ENCODE measurements at places on chromosomes 2 and 18.

DNA sequence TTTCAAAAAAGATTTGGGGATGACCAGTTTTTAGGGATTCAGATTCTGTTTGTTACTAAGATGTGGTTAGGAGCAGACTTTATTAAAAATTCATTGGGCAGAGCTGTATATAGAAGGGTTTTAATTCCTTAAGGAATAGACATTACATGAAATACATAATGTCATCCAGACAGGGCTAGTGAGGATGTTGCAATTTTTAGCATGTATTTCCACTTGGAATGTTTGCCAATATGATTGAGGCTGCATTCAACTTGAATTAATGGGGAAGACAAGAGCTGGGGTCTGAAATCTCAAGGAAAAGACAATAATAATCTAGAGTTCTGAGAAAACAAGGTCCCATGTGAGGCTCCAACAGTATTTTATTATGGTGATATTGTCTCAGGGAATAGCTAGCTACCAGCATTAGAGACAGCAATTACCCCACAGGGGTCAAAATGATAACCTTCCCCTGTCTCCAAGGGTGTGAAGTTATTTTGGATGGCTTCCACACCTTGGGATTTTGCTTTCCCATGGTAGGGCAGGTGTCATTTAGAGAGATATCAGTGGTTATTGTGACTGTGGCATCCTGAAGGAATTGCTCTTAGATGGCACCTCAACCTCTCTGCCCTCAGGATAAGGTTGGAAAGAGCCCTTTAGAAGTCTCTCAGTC lies 60.2 kb downstream of the VSNL1 start:
- no peak for DNase-seq

DNA sequence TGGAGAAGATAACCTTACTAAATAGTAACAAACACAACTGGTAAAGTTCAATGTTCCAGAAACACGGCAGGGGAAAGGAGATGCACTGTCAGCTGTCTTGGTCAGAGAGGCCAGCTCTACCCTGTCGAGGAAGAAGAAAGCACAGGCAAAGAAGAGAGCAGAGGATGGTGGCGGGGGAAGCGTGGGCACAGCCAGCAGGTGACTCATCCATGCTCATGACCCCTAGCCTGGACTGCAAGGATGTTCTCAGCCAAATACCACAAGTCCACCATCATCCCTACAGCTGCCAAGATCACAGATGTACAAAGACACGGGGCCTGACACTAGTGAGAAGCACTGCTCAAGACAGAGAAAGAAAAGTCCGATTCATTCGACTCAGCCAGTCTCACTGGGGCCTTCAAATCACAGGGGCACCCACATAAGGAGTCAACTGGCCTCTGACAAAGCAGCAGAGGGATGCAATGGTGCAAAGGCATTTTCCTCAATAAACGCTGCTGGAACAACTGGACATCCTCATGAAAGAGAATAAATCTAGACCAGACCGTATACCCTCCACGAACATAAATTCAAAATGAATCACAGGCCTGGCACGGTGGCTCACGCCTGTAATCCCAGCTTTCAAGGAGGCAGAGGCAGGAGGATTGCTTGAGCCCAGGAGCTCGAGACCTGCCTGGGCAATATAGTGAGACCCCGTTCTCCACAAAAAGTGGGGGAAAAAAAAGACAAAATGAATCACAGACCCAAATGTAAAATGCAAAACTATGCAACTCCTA lies 5.6 kb downstream of the DTYMK start:
- DNase-seq = no peak

DNA sequence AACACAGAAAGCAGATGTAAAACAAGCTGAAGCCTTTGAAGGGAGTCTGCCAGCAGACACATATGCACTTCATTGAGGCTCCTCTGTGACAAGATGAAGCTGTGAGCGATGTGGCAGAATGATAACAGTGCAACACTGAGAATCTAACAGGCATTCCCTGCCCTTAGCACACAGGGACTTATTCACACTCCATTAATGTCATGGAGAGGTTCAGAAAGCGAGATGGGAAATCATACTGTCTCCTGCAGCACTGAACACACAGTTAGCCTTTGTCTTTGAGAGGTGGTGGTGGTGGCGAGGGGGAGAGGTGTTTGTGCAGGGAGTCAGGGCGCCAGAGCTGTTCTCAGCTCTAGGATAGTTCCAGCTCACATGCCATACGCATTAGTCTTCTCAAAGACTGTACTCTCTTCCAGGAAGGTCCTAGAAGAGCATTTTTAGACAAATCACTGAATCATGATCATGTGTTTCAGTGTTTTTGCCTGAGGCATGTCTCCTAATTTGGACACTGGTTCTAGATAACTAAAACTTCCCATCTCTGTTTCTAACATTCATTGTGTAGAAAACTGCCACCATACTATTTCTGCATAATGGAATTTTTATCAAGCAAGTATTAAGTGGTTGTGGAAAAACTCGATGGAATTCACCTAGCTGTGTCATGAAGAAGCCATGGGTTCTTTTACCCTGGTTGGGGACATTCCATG lies 93.5 kb upstream of the ITGB6 start:
- DNase-seq = no peak

DNA sequence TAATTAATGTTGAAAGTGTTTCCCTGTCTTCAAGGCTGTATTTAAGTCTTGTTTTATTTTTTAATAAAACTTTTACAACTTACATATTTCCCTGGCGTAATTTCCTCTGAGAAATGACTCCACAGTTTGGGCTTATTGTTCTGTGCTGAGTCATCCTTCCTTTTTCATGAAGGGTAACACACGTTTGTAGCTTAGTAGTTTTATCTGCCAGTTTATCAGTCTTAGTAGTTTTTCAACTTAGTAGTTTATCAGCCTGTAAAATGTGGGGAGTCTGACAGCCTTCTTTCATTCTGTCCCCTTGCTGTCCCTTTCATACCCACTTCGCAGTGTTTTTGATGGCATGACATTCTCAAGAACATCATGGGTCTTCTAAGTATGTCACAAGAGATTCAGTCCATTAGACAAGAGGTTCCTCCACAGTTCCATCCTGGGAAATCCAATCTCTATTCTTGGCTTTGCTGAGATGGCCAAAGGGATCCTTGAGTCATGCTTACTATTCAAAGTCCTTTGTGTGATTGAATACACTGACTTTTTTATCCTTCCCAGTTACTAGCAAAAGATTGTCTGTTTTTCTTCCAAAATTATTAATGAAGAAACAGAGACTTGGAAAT lies 60.0 kb upstream of the SGPP2 start:
- DNase-seq = no peak

DNA sequence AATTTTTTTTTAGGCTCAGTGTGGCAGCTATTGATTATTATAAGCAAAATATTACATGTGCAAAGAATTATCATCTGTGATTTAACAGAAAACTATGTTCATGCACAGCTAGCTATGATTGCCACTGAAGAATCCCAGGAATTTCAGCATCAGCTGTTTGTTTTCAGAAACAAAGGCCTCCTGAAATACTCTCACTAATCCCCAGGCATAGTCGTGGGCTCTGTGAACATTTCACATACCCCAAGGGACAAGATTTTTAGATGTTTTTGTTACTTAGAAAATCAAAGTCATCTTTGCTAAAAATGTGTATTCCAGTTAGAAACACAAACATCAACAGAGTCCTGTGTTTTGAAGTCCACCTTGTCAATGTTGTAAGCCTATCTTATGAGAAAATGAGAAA lies 156.1 kb downstream of the MYO1B start:
- no peak for DNase-seq

GRCh38 chr2:64832936-64833335 lies 156.3 kb upstream of the SLC1A4 start:
- DNase-seq = no peak

DNA sequence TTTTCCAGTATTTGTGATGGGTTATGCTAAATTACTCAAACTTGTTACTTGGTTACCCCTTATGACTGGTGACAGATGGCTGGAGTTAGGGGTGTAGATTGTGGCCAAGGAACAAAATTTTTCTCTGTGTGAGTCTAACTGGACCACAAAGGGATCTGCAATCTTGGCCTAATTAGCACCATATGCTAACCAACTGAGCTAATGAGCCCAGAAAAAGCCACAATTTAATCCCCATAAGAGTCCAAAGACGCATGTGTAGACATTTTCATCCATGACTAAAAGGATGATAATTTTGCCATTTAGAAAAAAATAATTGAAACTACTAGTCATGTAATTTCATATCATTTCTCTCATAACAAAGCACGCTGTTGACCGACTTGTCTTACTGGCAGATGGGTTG lies 151.2 kb downstream of the ABCA12 start:
- DNase-seq = no peak

DNA sequence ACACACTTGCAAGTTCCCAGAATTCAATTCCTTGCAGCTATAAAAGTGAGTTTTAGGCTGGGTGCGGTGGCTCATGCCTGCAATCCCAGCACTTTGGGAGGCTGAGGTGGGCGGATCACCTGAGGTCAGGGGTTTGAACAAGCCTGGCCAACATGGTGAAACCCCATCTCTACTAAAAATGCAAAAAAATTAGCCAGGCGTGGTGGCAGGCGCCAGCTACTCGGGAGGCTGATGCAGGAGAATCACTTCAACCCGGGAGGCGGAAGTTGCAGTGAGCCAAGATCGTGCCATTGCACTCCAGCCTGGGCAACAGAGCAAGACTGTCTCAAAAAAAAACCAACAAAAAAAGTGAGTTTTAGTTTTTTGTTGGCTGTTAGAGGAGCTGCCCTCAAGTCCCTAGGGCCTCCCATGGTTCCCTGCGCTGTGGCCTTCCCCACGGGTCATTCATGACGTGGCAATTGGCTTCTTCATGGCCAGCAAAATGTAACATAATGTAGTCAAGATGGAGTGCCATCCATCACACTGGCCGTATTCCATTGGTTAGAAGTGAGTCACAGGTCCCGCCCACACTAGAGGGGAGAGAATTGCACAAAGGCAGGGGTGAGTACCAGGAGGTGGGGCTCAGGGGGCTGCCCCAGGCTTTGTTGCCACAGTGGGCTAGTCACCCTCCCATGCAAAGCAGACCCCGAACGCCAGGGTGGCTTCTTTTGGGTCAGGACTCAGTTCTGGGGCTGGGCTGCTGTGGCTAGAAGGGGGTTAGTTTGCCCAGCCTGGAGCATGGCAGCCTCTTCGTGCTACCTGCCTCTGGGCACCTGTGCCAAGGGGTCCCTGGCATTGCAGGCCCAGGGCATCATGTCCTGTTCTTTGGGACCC lies 37.7 kb upstream of the INHBB start:
- no peak for DNase-seq

GRCh38 chr2:187924293-187924692 lies 367.4 kb upstream of the GULP1 start:
- DNase-seq = no peak

DNA sequence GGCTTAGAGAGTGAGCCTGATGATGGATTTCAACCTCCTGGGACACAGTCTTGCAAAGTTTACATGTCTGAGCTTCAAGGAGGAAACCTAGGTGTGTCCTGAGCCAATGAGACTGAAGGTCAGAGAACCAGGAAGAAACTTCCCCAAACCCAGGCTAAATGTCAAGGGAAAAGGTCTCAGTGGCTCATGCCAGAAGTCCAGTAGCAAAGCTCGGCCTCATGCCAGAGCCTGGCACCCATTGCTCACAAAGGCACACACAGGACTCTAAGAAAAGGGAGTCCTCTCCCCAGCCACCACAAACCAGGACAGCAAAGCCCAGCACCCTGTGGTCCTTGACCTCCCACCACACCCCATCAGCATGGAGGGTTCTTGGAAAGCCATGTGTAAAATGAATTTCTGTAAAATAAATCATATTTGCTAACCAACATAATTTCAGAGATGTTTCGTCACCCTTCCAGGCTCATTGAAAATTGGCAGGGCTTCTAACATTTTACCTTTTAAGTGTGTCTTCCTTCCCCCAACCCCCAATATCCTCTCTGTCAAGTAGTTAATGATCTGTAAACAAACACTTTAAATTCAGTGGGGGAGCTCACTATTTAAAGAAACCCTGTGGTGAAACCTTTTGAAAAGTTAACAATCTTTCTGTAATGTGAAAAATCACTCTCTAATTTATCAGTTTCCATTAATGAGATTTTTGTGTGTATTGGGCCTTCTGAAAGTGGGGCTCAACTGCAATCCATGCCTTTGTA lies 77.1 kb downstream of the BCL11A start:
- peak; percentile 63 for DNase-seq

- peak; percentile 15 for DNase-seq
Observed at GRCh38 chr2:241870611-241871537, 1.3 kb downstream of the RTP5 start.

- no peak for DNase-seq
Observed at GRCh38 chr2:144358979-144359541, 160.9 kb downstream of the ZEB2 start.

GRCh38 chr2:150339282-150339681 lies 148.2 kb downstream of the RND3 start:
- no peak for DNase-seq

All from DMS79 treated with DMSO at 0.1 percent for 48 hours (cell line).